ENCODE measurements at places on chromosomes 2 and 18.

- DNase-seq = no peak
These were observed 254.9 kb downstream of the NDUFA10 start for GRCh38 chr2:239770246-239770639.

DNA sequence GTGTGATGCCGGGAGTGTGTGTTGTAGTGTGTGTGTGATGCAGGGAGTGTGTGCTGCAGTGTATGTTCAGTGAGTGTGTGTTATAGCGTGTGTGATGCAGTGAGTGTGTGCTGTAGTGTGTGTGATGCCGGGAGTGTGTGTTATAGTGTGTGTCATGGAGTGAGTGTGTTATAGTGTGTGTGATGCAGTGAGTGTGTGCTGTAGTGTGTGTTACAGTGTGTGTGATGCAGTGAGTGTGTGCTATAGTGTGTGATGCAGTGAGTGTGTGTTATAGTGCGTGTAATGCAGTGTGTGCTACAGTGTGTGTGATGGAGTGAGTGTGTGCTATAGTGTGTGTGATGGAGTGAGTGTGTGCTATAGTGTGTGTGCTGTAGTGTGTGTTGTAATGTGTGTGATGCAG, 182.1 kb upstream of the SOX11 start:
- no peak for DNase-seq

GRCh38 chr2:62267696-62268095, 71.8 kb downstream of the B3GNT2 start:
- DNase-seq = no peak

GRCh38 chr2:190319555-190320498, at the start of gene HIBCH:
Gene HIBCH, minus strand, starts transcription at chr2:190319826. Its CDS starts 76 bp downstream, at chr2:190319750.
- peak; percentile 98 for DNase-seq

- DNase-seq = peak; percentile 41
These were observed 145.8 kb downstream of the LAMA3 start for GRCh38 chr18:23835091-23835490.

GRCh38 chr2:175342085-175342484, 160.6 kb upstream of the ATP5MC3 start:
- DNase-seq = no peak

GRCh38 chr2:107992069-107992468, 5.7 kb downstream of the SLC5A7 start:
- DNase-seq = no peak

GRCh38 chr2:210170196-210170445, 1.1 kb downstream of the KANSL1L start:
- no peak for DNase-seq

GRCh38 chr18:79572093-79572780, 107.4 kb upstream of the CTDP1 start:
- DNase-seq = no peak

GRCh38 chr2:65979446-65979845, 455.5 kb upstream of the MEIS1 start:
- DNase-seq = no peak
